Neural crest cell (in vitro differentiated cells): ENCODE measurements at places on chromosomes 16 and 17. TPM values are rescaled to one million over a fixed set of nuclear protein-coding genes. Genes with fewer than 3 reads are reported as not detected.

- peaks cover 9% of the 10 kb centered on the region for H3K27me3 ChIP-seq
- H3K36me3 ChIP-seq, result no peaks in the 10 kb centered on the region
- H3K4me3 ChIP-seq, result no peak overlapping the region
- H3K4me1 ChIP-seq, result peaks cover 13% of the 10 kb centered on the region
- no peak overlapping the region for H3K27ac ChIP-seq
These were observed 127.9 kb upstream of the MON1B start for GRCh38 chr16:77062878-77063675.

GRCh38 chr17:69390795-69391501, 23.5 kb upstream of the MAP2K6 start:
- DNase-seq, result no peak
- H3K27ac ChIP-seq, result no peak overlapping the region
- H3K36me3 ChIP-seq, result no peaks in the 10 kb centered on the region
- H3K4me1 ChIP-seq, result no peaks in the 10 kb centered on the region
- H3K27me3 ChIP-seq, result no peaks in the 10 kb centered on the region

The DPEP3 gene
- not detected in 2 replicates for total RNA-seq

The CRK gene
- total RNA-seq, result 57.5 and 58.5 TPM in 2 replicates

DNA sequence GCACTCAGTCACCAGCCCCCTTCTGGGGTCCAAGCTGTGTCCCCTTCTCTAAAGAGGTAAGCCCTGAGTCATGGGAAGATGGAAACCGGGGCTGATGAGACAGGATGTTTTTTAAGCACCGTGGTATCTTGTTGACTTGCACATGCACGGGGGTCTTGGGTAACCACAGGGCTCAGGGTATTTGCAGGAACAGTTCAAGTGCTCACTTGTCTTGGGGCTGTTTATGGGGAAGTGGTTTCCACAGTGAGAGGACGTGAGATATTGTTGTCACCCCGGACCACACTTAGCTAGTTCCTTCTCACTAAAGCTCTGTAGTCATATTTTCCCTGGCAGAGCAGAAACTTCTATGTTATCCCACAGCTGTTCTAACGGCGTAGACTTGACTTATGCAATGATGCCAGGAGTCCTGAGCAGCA, 7.7 kb downstream of the CCL3L1 start:
- H3K27ac ChIP-seq, result peak overlapping the region; percentile 50
- H3K4me1 ChIP-seq, result peaks cover 14% of the 10 kb centered on the region
- no peaks in the 10 kb centered on the region for H3K36me3 ChIP-seq
- H3K4me3 ChIP-seq, result no peak overlapping the region

The SLC35G6 gene
- total RNA-seq, result not detected in 2 replicates

GRCh38 chr17:60231234-60231633, 81.5 kb downstream of the CA4 start:
- no peak for DNase-seq
- H3K36me3 ChIP-seq, result peaks cover 7% of the 10 kb centered on the region
- no peak overlapping the region for H3K27ac ChIP-seq
- H3K4me1 ChIP-seq, result peaks cover 10% of the 10 kb centered on the region

The KCNJ18 gene
- total RNA-seq, result not detected in 2 replicates
